ENCODE measurements at places on chromosomes 5 and 9.

DNA sequence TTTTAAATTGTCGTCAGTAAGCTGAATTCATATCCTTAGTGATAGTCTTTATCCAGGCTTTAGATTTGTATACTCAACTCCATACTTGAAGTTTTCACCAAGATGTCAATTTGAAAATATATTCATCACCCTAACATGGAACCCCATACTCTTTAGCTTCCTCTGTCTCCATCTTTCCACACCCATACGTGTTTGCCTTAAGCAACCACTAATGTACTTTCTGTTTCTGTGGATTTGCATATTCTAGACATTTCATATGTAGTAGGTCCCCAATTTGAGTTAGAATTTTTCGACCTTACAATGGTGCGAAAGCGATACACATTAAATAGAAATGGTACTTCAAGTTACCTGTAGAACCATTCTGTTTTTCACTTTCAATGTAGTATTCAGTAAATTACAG, 65.2 kb downstream of the NSD1 start:
- no peak for DNase-seq

DNA sequence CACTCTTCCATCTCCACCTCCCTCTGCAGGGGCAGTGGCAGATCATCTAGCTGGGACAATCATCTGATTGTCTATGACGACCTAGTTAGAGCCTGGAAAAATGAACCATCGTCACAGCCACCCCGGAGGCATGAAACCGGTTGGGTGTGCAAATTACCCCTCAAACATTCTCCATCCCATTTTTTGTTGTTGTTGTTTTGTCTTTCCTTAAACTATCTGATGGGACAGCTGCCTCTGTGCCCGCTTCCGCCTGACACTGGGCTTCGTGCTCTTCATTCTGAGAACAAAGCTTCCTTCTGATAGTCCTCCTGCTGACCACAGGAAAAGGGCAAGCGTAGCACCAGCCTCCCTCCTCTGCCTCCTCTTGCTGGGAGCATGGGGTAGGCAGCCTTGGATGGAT, 7.0 kb upstream of the NDST1 start:
- no peak for DNase-seq

- DNase-seq = no peak
These were observed 45.5 kb upstream of the IL7R start for GRCh38 chr5:35811108-35811741.

DNA sequence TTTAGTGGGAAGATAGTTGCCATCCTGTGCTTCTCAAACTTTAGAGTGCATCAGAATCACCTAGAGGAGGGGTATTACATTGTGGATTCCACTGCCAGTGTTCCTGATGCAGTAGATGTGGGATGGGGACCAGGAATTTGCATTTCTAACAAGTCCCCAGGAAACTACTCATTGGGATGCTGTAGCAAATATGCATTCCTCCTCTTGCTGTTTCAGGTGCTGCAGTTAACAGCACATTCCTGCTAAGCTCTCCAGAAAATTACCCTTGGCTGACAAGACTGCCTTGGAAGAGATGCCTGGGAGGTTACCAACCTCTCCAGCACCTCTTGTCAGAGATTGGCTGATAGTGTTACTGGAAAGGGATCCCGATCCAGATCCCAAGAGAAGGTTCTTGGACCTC, 270.5 kb downstream of the OSTF1 start:
- DNase-seq = no peak

- no peak for DNase-seq
These were observed 85.7 kb upstream of the LHFPL2 start for GRCh38 chr5:78734094-78734845.

GRCh38 chr9:27940535-27940934, 367.3 kb upstream of the C9orf72 start:
- no peak for DNase-seq

DNA sequence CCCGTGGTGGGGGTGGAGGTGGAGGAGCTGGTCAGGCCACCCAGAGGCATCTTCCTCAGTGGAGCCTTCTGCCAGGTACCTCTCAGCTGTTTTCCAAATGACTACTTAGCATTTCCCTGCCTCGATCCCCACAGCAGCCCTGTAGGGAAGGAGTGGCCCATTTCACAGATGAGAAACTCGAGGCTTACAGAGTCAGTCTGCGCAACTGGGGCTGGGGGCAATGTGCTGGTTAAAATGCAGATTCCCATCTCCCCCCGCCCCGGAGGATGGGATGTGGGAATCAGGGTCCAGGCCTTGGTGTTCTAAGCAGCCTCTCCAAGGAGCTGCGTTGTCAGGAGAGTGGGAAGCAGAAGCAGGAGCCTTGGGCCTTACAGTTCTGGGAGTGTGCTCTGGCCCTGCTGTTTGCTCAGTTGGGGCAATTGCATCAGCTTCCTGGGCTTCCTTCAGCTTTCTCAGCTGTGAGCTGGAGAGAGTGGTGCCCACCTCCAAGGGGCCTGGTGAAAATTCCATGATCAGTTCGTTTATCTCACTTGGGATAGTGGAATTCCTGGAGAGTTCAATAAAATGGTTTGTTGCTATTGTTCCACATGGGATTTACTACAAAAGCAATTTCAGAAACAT, 19.4 kb downstream of the ERGIC1 start:
- no peak for DNase-seq

DNA sequence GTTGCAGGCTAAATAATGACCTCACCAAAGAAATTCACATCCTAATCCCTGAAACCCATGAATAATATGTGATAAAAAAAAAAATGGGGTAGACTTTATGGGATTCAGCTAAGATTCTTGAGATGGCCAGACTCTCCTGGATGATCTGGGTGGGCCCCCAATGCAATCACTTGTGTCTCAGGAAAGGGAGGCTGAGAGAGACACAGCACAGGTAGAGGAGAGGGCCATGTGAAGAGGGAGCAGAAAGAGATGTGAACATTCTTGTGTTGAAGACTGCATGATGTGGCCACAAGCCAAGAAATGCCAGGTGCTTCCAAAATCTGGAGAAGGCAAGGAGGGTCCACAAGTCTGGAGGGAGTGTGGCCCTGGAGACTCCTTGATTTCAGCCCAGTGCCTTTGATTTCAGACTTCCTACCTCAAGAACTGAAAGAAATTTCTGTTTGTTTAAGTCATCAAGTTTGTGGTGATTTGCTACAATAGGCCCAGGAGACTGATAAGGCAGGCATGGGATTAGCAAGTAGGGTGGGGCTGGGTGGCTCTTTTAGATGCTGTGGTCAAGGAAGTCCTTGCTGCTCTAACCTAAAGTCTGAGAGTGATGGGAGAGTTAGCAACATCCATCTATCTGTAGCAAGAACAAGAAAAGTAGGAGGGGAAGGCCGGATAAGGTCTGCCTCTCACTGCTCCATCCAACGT, 86.6 kb upstream of the FAM120A start:
- DNase-seq = no peak

DNA sequence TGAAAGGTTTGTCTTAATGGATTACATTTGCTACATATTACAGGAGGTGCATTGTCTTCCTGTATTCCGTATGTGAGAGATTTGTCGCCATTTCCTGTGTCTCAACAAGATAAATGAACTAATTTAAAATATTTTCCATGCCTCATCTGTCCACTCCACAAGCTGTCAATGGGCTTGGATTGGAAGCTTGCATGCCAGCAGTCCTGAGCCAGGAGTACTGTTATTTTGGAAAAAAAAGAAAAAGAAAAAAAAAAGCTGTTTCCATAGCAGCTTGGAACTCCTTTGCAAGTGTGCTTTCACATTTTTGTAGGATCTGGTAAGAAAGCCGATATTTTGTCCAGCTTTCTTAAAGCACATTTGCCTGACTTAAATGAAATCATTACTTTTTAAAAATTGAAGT, 330.8 kb downstream of the KDM4C start:
- no peak for DNase-seq

GRCh38 chr5:75381456-75381855, 44.4 kb downstream of the HMGCR start:
- DNase-seq = no peak

DNA sequence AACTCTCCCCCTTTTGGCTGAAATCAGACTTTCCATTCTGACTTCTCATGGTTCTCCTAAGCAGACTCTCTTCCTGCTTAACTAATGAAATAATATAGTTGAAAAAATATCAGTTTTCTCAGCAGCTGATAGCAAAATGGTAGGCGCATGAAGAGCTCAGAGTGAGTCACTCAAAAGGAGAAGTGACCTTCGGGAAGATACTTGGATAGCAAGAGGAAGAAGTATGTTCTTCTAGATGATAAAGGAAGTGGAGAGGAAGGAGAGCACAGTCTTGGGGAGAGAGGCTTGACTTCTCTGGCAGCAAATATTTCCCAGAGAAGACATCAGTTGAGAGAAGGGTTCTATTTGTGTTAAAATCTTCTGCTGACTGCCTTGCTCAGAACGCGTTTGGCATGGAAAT, 101.5 kb downstream of the TAF11L14 start:
- DNase-seq = no peak

DNA sequence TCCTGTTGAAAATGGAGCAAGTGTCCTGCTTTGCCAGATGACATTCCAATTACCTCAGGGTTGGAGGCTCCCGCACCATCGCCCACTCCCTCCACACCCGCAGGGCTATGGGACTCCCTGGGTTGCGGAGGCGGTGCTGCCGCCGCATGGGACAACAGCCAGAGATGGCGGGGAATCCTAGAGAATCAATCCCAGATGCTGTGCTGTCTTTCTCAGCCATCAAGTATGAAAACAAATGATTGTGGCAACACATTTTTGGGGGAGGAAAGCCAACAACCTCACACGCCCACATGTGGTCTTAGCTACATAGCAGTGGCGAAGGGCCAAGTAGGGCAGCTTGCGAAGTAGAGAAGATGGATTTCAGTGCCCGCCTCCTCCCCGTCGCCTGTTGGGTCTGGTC, 46.7 kb downstream of the IL31RA start:
- DNase-seq = no peak

DNA sequence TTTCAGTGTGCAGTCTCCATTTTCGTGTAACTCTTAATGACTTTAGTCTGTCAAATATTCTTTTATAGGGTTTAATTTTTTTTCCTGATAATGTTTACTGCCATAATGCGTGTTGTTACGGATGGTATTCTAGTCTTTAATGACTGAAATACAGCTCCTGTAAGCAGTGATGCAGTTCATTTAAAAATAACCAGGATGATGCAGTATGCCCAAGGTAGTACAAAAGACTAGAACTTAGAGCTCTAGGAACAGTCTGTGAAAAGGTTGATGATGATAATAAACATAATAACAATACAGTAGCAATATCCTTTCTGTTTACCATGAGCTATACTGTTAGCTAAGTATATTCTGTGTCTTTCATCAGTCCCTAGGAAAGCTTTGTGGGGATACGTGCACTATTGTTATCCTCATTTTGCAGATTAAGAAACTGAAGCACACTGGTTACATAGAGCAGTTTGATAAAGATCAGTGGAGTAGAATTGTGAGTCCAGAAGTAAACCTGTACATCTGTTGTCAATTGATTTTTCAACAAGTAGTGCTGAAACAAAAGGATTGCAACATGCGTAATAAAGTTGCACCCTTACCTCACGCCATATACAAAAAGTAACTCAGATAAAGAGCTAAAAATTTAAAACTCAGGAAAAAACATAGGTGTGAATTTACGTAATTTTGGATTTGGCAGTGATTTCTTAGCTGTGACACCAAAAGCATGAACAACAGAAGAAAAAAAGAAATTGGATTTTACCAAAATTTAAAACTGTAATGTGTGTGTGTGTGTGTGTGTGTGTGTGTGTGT, 64.5 kb downstream of the MTREX start:
- DNase-seq = no peak

- DNase-seq = no peak
These were observed 13.3 kb upstream of the FEM1C start for GRCh38 chr5:115557667-115558387.

DNA sequence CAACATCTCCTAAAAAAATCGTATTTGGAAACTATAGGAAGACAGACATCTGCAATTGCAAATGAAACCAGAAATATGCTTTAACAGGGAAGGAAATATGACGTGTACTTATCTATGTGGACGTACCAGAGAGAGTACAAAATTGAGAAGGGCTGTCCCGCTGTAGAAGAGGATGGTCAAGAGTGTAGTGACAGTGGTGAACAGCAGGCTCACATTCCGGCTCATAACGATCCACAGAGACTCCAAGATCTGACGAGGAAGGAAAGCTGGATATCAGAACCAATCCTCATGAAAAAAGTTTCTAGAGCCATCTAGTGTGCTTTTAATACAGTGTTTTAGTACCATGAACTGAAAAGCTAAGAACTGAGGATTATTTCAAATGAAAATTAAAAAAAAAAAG, 37.1 kb upstream of the CTNNAL1 start:
- DNase-seq = no peak

DNA sequence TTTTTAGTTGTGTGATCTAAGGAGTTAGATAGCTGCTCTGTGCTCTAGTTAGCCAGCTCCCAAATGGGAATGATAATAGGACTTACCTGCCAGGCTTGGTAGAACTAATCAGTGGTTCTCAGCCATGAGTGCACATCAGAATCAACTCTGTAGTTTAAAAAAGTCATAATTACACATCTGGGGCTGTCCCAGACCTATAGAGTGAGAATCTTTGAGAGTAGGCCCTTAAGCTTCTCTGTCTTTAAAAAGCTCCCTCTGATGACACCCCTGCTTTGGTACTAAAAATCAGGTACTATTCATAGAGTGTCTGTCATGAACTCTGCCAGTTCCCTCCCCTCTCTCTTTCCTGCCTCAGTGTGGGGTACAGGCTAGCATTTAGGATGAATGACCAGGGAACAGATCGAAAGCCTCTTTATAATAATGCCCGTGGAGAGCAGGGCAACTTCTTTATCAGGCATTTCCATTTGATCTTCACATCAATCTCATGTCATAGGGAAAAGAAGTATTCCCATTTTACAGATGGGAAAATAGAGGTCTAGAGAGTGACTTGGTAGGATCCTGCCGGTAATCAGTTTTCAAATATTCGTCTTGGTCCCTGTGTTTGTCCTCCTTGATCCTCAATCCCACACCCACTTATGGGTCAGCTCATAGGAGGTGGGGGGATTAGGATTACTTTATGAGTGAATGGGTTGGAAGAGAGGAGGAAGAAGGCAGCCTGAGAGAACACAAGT, 15.3 kb downstream of the PPARGC1B start:
- DNase-seq = no peak

DNA sequence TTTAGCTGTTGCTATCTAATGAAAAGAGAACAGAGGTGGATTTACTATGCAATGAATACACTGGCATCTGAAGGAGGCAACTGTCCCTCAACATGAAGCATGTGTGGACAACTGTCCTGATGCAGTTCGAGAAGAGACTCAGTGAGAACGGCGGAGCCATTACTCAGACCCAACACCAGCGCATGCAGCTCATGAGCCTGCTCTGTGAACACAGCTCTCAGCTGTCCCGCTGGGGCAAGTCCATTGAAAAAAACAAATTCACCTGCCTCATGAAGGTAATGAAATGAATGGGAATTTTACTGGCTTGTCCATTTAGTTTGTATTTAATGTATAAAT, 78.8 kb downstream of the SPTLC1 start:
- no peak for DNase-seq

DNA sequence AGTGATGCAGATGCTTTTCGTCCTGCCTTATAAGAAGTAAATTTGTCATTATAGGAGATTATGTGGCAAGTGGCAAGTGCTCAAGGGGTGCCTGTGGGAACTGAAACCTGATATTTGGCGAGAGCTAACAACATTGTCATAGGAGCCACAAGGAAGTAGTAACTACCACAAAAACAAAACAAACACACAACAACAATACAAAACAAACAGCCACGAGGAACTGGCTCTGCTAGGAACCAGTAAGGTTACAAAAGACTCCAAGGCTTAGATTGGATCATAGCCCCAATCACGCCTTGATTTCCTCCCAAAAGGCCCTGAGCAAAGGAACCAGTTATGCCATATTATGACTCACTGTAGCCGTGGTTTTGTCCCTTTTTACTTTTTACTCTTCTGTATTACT, 1045.2 kb downstream of the CDH12 start:
- no peak for DNase-seq

GRCh38 chr5:55800924-55801323, 50.2 kb upstream of the IL31RA start:
- no peak for DNase-seq
